OCI-M1 (cell line): ENCODE measurements at places on chromosomes 2 and 18.

GRCh38 chr2:168723275-168723899, 79.0 kb upstream of the NOSTRIN start:
- DNase-seq, result no peak

DNA sequence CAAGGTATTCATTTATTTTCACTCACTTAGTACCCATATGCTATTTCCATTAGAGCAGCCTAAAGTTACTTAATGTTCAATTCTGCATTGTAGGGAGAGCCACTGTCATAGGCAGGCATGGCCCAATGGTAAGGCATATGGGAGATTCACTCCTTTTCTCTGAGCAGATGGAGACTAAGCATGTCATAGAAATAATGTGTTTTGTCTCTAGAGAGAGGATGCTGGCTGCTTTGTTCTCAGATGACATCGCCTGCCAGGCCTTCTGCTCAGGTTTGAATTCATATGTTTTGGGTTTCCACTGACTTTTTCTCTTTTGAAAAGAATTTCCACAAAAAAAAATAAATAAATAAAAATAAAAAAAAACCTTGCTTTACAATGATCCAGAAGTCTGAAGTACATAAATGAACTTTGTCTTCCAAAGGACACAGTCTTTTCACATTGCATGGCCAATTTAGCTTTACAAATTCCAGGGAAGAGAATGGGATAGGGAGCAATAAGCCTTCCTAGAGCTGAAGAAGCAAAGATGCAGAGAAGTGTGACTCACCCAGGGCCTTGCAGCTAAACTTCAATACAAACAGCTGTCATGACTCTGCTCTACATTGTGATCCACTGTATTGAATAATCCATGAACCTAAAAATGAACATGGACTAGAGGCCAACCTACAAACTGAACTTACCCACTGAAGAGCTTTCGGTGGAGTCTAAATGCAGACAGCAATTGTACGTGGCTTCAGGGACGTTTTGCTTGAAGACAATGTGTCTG, 422.5 kb downstream of the CMPK2 start:
- DNase-seq, result no peak

DNA sequence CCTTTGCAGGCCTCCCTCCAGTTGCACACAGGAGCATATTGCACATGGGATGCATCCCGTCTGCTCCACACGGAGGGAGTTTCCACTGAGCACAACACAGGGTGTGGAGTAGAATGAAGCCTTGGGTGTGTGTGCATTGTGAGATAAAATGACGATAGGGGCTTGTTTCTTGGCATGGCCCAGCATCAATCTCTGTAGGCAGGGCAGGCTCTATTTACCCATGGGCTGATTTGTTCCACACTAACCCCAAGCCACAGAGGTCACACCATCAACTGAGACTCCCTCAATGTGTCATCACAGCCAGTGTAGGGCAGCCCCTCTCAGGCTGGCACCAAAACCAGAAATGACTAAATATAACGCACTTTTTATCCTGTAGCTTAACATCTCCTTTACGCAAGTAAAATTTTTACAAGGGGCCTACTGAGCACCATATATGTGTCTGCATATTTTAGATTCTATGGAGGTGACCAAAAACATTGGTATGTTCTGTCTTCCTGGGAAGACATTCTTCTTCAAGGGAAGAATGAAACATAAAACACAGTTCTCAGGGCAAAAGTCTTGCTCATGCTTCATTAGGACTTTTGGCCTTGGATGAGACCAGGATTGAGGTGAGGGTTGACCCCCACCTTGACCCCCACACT, 2.7 kb upstream of the GKN1 start:
- no peak for DNase-seq

DNA sequence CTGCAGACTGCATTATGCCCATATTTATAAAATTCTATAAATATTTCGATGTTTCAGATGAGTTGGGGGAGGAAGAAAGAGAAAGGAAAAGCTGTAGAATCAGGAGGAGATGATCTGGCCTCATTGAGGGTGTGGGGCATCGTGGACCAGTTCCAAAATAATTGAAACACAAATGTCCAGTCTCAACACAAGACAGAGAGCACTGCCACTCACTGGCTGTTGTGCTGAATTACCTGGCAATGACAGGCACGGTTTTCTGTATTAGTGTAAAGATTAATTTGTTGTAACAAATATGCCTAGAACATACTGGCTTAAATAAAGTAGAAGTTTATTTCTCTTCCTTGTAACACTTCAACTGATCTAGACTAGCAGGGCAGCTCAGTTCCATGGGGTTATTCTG, 24.1 kb downstream of the POLE4 start:
- peak; percentile 5 for DNase-seq

DNA sequence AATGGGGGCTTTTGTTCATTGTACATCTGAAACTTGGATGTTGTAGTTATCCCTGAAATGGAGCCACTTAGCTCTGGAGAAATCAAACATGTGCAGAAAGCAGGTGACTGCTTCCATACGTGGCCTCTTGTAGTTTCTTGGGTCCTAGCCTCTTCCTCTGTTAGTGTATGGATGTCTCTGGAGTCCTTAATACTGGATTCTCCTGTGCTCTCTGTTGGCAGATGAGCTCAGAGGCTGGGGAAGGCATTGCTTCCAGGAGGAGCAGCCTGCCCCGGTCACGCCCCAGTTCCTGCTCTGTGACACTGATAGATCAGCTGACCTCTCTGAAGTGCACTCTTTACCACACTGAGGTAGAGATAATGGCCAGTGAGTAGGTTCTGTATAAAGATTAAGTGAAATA, 176.2 kb downstream of the LDLRAD4 start:
- peak; percentile 74 for DNase-seq

GRCh38 chr2:112958428-112959108, 19.2 kb upstream of the IL36G start:
- DNase-seq, result peak; percentile 64

GRCh38 chr2:195017890-195018289, 639.1 kb upstream of the SLC39A10 start:
- DNase-seq, result peak; percentile 14

DNA sequence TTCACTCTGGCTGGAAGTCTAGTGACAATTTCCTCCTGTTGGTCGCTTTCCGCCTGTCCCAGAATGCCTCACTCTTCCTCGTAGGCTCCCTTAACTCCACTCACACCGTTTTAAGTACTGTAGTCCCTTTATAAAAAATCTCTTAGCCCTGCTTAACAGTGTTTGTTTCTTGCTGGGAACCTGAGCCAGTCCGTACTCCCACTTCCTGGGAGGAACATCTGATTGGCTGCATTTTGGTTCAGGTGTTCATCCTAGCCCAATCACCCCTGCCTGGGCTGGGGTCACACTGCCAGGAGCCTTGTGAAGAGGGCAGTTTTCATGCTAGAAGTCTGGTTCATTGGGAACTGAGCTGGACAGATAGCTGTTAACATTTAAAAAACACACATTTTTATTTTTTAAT, 25.6 kb upstream of the TOGARAM2 start:
- DNase-seq, result no peak

GRCh38 chr2:165361514-165361913, 108.0 kb upstream of the CSRNP3 start:
- no peak for DNase-seq

- peak; percentile 94 for DNase-seq
Measured at GRCh38 chr2:216773072-216773471, 77.7 kb upstream of the IGFBP5 start.

DNA sequence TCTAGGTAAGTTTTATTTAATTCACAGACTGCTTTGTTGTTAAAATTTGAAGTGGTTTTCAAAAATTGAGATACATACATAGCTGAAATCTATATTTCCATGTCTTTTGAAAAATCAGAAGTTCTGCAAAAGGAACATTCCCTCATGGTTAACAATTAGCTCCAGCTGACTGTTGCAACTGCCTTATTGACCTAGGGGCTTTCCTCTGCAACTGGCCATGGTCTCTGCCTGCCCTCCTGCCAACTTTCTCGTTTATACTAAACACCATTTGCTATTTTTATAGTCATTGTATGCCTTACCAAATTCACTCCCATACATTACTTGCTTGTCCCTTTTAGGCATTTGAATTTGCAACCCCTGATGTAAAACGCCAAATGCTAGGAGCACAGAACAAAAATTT, 107.2 kb downstream of the PID1 start:
- no peak for DNase-seq

DNA sequence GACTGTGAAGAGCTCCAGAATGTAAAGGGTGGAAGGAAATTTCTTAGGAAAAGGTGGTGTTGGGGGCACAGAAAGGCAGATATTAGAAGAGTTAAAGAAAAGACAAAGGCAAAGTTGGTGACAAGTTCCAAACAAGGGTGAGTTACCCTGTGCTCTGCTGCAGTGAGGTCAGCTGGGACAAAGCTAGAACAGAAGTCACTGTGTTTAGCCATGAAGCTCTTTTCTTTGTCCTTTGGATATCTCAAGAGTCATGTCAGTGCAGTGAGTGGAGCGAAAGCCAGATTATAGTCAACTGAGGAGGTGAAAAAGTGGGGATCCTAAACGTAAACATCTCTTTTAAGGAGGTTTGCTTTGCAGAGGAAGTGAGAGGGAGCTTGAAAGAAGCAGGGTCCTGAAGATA, 187.8 kb upstream of the ALPP start:
- no peak for DNase-seq

- DNase-seq, result no peak
Measured at GRCh38 chr2:239776436-239777005, 248.6 kb downstream of the NDUFA10 start.

GRCh38 chr18:10229458-10229857, 225.0 kb upstream of the APCDD1 start:
- DNase-seq, result no peak

DNA sequence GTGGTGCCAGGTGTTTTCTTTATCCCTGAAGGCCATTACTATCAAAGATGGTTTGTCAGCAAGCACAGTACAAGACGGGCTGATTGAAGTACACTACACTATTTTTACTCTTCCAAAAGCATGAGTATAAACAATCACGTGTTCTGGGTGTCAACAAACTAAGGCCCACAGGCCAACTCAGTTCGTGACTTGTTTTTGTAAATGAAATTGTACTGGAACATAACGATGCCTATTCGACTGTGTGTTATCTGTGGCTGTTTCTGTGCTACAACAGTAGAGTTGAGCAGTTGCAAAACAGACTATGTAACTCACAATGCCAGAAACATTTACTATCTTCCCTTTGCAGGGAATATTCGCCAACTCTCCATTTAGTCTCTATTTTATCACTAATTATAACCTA, 12.3 kb downstream of the MRPS5 start:
- DNase-seq, result no peak

DNA sequence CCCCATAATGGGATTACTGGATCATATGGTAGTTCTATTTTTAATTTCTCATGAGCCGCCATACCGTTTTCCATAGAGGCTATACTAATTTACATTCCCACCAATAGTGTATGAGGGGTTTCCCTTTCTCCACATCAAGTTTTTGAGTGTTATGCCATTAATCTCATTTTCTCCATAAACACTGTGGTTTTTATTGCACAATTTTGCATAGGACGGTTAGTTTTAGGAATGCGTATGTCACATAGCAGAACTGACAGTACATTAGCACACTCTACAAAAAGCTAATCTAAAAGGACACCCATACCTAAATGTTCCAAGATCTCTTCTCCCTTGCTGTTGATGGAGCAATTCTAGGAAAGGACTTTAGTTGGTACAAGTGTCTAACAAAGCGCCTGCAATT, 32.5 kb downstream of the DARS1 start:
- DNase-seq, result no peak

DNA sequence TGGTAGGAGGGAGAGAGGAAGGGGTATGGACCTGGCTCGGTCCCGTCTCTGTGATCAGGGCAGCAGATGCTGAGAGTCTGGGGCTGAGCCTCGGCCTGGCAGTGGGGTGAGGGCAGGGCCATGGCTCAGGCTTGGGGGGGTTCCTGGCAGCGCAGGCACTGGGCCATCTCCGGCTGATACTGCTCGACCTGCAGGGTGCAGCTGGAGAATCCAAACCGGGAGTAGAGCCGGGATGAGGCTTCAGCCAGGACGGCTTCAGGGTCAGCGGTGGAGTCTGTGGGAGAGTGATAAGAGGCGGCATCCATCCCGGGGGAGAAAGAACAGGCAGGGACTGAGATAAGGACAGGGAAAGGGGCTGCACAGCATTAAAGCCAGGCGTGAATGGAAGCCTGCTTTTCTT, 7.7 kb downstream of the SLC30A3 start:
- peak; percentile 39 for DNase-seq

- no peak for DNase-seq
Measured at GRCh38 chr2:39370101-39370500, 67.0 kb downstream of the MAP4K3 start.

DNA sequence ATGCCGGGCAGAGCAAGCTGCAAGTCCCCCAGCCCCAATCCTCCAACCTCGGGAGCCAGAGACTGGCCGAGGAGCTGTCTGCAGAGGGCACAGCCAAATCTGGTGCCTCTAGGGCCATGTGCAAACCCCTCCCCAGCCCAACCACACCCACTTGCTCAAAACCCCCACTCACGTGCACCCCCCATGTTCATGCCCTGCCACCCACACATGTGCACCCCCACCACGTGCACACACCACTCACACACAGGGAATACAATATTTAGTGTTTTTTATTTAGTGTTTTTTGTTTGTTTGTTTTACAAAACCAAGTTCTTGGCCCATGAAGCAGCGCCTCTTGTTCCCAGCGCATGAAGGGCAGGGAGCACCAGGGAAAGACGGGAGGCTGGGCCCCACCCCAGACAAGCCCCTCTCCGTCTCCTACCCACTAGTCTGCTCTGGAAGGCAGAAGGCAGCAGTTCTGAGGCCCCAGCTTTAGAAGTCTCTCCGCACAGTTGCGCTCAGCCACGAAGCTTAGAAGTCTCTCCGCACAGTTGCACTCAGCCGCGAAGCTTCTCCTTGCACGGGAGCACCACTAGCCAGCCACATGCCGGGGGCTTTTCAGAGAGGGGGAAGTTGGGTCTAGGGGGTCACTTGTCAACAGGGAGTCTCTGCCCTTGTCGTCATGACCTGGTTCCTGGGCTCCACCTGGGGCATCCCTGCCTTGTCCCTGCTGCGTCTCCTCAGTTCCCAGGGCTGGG, 276.1 kb upstream of the HDAC4 start:
- no peak for DNase-seq

DNA sequence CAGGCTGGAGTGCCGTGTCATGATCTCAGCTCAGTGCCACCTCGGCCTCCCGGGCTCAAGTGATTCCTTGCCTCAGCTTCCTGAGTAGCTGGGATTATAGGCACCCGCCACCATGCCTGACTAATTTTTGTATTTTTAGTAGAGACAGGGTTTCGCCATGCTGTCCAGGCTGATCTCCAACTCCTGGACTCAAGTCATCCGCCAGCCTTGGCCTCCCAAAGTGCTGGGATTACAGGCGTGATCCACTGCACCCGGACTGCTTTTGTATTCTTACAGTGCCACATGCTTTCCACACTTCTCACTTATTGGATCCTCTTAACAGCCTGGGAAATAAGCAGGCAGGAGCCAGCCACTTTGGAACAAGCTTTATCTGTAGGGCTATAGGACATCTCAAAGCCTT, 25.3 kb upstream of the BCL2L11 start:
- no peak for DNase-seq

DNA sequence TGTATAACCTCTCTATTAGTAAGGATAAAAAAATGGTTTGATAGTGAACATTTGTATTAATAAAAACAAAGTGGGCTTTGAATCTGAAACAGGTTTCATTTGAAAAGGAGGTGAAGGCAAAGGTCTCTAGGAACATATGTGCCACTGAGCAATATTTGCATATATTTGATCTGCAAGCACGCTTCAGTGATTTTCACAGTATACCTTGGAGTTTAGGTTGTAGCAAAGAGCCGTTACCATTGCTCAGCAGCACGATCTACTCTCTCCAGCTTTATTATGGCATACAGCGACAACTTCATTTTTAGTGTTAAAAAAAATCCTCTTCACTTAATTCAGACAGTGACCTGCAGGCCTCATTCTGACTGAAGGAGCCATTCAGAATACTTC, 75.8 kb upstream of the ZEB2 start:
- DNase-seq, result no peak

- DNase-seq, result no peak
Measured at GRCh38 chr2:131143803-131144202, 38.7 kb downstream of the PLEKHB2 start.
